ENCODE measurements at places on chromosomes 1 and 21. TPM values are rescaled to one million over a fixed set of nuclear protein-coding genes. Genes with fewer than 3 reads are reported as not detected.

- DNase-seq: no peak
Measured at GRCh38 chr1:185495007-185495406, 178.0 kb upstream of the IVNS1ABP start.

The PRKAA2 gene
- 19.5 TPM for total RNA-seq

The ATG4C gene
- total RNA-seq: 17.3 TPM

DNA sequence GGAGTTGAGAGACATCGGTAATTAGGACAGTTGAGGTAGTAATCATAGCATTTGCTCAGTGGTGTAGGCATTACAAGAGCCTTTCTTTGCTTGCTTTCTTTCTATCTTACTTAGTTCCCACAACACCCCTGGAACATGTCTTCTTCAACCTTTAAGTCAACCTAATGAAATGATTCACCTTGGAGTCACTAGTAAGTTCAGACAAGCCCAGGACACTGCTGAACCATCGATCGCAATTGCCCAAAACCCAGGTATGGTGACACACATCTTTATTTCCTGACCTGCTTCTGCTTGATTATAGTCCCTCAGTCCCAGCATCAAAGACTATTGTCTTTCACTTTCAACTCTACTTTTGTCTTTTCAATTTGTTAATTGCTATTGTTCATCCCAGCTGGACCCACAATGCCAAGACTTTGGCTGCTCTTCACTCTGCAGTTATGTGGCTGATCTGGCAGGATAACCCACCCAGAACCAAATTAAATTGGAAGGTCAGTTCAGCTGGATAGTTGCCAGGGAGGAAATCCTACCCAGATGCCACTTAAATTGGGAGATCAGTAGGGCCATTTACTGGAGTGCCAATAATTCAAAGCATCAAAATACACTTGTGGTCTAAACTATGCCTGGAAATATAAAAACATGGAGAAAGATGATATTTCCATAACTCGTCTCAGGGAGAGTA lies 272.9 kb downstream of the RWDD3 start:
- DNase-seq: no peak
